ENCODE measurements at places on chromosomes 4 and X. TPM values are rescaled to one million over a fixed set of nuclear protein-coding genes. Genes with fewer than 3 reads are reported as not detected.

- H3K36me3 ChIP-seq, result no peaks in the 10 kb centered on the region
- no peak overlapping the region for H3K27ac ChIP-seq
- H3K4me1 ChIP-seq, result no peaks in the 10 kb centered on the region
- no peak overlapping the region for H3K4me3 ChIP-seq
- DNase-seq, result no peak
- no peaks in the 10 kb centered on the region for H3K27me3 ChIP-seq
These were observed 370.8 kb upstream of the DIPK2B start for GRCh38 chrX:45571453-45571852.

DNA sequence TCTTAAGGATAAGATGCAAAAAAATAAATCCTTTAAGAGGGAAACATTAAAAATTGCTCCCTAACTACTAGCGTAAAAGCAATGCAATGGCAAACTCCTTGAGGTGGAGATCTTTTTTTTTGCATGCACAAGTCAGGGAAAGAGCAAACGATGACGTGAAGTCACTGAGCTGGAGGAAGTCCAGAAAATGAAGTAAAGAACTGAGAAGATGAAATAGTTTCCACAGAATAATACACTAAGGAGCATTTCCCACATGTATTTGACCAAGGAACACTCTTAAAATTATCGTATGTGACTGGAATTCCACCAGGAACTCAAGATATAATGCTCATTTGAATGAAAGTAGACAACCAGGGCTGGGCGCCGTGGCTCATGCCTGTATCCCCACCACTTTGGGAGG is 21.0 kb upstream of the DOCK11 start:
- no peak overlapping the region for H3K4me3 ChIP-seq
- H3K27me3 ChIP-seq, result peaks cover 2% of the 10 kb centered on the region
- H3K4me1 ChIP-seq, result no peaks in the 10 kb centered on the region
- H3K36me3 ChIP-seq, result no peaks in the 10 kb centered on the region

UCP1 gene
- total RNA-seq, result not detected

- no peak for DNase-seq
- H3K27ac ChIP-seq, result no peak overlapping the region
- no peaks in the 10 kb centered on the region for H3K4me1 ChIP-seq
- no peaks in the 10 kb centered on the region for H3K36me3 ChIP-seq
- no peak overlapping the region for H3K4me3 ChIP-seq
These were observed 187.4 kb downstream of the NR3C2 start for GRCh38 chr4:148254621-148255343.

DNA sequence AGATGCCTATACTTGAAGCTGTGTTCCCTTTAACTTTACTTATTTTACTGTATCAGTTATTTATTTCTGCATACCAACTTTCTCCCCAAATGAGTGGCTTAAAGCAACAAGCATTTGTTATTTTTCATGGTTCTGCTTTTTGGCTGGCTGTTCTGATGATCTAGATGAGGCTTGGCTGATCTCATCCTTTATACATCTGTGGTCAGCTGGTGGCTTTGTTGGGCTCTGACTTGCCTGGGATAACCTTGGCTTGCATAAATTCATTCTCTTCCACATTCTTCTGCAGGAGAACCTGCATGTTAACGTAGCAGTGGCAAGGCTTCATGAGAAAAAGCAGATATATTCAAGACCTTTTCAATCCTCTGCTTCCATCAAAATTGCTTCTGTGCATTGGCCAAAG is 1317.6 kb downstream of the ADGRL3 start:
- no peak overlapping the region for H3K4me3 ChIP-seq
- DNase-seq, result no peak
- no peaks in the 10 kb centered on the region for H3K27me3 ChIP-seq
- no peak overlapping the region for H3K27ac ChIP-seq
- H3K4me1 ChIP-seq, result no peaks in the 10 kb centered on the region

DNA sequence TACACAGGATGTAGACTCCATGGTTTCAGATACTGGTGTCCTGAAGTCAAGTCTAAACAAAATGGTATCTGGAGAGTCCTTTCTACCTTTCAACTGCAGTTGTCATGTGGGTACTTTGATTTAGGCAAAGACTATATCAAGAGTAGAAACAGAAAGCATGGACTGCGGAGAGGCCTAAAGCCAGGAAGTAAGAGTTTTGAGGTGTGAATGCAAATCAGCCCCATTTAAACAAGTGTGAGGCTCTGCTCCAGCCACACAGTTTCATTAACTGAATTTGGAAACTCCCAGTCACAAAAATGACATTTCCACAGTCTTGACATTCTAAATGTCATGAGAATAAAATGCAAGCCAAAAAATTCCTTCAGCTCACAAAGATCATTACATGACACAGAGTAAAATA is 87.2 kb upstream of the MCF2 start:
- peaks cover 11% of the 10 kb centered on the region for H3K4me1 ChIP-seq
- no peaks in the 10 kb centered on the region for H3K27me3 ChIP-seq
- DNase-seq, result no peak
- H3K27ac ChIP-seq, result peak overlapping the region; percentile 43
- H3K4me3 ChIP-seq, result no peak overlapping the region

VEGFC gene
- not detected for total RNA-seq
